ENCODE measurements at places on chromosomes 11 and 22. TPM values are rescaled to one million over a fixed set of nuclear protein-coding genes. Genes with fewer than 3 reads are reported as not detected.

DTX4 gene
- total RNA-seq, result 5.3 TPM

CENATAC gene
- total RNA-seq, result 11.1 TPM

DLG2 gene
- total RNA-seq, result 0.20 TPM

GNG3 gene
- not detected for total RNA-seq

VSTM5 gene
- total RNA-seq, result not detected

C1QTNF4 gene
- not detected for total RNA-seq

AP1B1 gene
- 29.6 TPM for total RNA-seq

APOBEC3A gene
- total RNA-seq, result not detected

SLC7A4 gene
- total RNA-seq, result not detected

Data from A549 treated with DMSO at 1 μM for 4 hours (cell line).